ENCODE measurements at places on chromosomes 11 and 22. TPM values are rescaled to one million over a fixed set of nuclear protein-coding genes. Genes with fewer than 3 reads are reported as not detected.

Gene HEPHL1
- total RNA-seq: 0.06 TPM

Gene HORMAD2
- not detected for total RNA-seq

- DNase-seq: no peak
Measured at GRCh38 chr11:77069969-77070582, 3.3 kb downstream of the CAPN5 start.

DNA sequence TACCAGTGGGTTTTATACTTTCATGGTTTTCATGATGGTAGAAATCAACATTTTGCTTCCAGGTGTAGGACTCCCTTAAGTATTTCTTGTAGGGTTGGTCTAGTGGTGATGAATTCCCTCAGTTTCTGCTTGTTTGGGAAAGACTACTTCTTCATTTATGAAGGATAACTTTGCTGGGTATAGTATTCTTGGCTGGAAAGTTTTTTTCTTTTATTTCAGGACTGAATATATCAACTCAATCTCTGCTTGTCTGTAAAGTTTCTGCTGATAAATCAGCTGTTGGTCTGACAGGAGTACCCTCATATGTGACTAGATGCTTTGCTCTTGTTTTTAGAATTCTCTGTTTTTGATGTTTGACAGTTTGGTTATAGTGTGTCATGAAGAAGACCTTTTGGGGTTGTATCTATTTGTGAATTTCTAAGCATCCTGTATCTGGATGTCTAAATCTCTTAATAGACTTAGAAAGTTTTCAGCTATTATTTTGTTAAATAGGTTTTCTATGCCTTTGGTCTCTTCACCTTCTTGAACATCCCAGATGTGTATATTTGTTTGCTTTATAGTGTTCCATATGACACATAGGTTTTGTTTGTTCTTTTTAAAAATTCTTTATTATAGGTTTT lies 95.9 kb downstream of the ENTHD1 start:
- no peak for DNase-seq

Gene CRYBA4
- total RNA-seq: not detected

Measured in HT1080 (cell line).